ENCODE measurements at places on chromosomes 5 and 9.

- no peak for DNase-seq
These were observed 94.4 kb downstream of the IZUMO3 start for GRCh38 chr9:24451346-24451745.

GRCh38 chr5:56319526-56320181 lies 86.5 kb upstream of the ANKRD55 start:
- DNase-seq: no peak

DNA sequence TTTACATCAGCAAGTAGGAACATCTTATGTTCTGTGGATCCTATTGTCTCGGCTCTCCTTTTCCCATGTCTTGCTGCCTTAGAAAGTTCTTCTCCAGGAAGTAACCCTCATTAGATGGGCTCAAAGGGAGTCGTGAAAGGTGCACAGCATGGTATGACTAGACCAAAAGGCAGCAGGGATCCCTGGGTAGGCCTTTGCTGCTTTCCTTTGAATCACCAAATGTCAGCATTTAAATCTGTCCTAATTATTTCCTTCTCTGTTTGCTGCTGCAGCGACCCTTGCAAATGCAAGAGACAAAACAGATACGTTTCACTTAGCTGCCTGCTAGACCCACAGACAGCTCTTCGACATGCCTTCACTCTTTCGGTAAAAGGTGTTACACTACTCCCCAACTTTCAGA lies 218.4 kb downstream of the ACTL7B start:
- DNase-seq: no peak

- no peak for DNase-seq
These were observed 47.5 kb upstream of the SLC1A1 start for GRCh38 chr9:4442806-4443205.
